ENCODE measurements at places on chromosomes 13 and 19. TPM values are rescaled to one million over a fixed set of nuclear protein-coding genes. Genes with fewer than 3 reads are reported as not detected.
A peak's percentile ranks its signal among the peaks of the same experiment; 100 is the strongest.

Gene ZNF442
- 0.36 TPM for polyA plus RNA-seq

Gene LRRC8E
- 8.6 TPM for polyA plus RNA-seq

Gene EHD2
- 132 TPM for polyA plus RNA-seq

DNA sequence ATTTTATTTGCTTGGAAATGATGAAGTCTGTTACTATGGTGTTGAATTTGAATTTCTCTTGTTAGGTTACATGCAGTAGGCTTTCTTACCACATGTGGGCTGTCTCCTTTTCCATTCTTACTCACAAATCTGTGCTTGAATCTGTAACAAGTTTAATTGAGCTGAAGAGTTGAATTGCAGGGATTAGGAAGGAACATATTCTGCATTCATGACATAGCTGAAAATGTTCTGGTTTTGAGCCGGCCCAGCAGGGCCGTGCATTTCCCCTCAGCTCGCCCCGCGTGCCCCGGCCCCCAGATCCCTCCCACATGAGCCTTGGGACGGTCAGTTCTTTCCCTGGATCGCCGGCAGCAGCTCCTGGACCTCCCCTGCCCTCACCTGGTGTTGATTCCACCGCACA lies 28.1 kb downstream of the TFDP1 start:
- DNase-seq = no peak

- no peak for DNase-seq
Measured at GRCh38 chr19:58406818-58407657, 1.4 kb upstream of the ZNF584 start.

DNA sequence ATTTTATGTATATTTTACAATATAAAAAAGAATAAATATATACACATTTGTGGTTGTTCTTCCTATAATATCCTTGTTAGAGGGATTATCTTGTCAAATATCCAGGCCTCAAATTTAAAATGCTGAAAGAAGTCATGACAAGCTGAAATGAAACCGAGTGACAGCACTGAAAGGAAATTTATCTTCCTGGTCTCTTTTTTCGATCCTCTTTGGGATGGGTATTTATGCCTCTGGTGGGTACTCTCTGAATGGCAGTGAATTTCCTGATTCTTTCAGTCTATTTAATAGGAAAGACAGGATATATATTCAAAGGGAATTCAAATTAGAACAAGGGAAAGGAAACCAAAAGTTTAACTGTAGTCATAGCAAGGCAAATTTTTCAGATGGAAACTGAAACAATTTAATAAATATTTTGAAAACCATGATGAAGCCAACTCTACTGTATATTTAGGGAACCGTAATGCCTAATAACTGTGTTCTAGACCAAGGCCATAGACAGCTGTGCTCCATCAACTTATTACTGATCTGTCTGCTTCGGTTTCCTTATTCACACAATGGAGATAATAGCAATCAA lies 97.9 kb downstream of the DLEU7 start:
- no peak for DNase-seq

DNA sequence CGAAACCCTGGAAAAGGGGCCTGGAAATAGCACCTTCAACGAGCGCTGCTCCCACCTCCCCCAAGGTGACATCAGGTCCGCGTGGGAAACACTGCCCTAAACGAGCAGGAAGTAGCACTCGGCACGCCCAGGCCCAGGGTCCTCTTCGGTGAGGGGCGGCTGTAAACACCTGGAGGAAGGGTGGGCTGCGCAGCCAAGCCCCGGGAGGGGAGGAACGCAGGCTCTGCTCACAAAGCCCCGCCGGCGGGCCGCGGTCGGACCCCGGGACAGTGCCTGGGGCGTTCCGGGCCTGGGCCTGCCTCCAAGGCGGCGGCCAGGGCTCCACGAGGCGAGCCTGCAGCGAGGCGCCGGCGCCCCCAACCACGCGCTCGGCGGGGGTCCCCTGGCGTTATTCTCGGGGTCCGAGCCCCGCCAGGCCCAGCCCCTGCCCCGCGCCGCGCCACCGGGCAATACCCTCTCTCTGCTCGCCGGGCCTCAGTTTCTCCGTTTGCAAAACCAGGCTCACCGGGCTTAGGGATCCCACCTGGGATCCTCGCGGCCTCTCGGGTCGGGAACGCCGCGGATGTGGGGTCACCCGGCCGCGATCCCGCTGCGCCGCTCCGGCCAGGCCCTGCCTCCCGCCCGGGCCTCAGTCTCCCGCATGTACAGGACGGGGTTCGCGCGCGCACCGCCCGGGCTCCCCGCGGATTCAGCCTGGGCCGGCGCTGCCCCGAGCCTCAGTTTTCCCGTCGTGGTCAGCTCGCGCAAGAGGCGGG lies 630 bp downstream of the RNF126 start:
- DNase-seq = no peak

- DNase-seq = no peak
Measured at GRCh38 chr19:447816-448560, 12.8 kb downstream of the SHC2 start.

GRCh38 chr19:57566396-57567265 lies 7.0 kb upstream of the ZNF550 start:
- no peak for DNase-seq

- DNase-seq = no peak
Measured at GRCh38 chr13:64164435-64164834, 2748.8 kb upstream of the PCDH20 start.

DNA sequence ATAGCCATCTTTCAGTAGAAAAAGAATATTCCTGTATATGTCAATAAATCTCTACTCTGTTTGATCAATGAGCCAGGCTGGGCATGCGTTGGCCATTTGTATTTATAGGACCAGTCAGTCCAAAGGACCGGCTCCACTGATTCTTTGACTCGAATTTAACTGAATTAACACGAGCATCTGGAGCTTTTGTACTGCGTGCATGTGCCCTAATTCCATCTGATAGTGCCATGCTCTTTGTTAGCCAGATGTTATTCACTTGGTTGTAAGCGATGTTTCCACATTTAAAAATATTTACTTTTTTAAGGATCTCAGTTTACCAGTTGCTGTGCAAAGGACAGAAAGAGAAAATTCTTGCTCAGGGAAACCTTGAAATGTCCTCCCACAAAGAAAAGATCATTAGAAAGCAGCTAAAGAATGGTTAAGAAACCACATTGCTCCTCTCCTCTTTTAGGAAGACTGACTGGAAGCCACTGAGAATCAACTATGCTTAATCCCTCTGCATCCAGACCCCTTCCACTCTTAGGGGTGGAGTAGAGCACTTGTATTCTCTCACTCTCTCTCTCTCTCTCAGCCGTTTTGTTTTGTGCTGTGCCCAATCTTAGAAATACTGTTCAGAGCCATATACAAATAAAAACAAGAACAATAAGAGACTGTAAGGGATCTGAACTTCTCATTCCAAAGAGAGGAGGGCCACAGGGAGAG lies 165.8 kb downstream of the DCLK1 start:
- DNase-seq = no peak

Gene NR2F6
- polyA plus RNA-seq = 26.1 TPM

Gene KLC3
- polyA plus RNA-seq = not detected

DNA sequence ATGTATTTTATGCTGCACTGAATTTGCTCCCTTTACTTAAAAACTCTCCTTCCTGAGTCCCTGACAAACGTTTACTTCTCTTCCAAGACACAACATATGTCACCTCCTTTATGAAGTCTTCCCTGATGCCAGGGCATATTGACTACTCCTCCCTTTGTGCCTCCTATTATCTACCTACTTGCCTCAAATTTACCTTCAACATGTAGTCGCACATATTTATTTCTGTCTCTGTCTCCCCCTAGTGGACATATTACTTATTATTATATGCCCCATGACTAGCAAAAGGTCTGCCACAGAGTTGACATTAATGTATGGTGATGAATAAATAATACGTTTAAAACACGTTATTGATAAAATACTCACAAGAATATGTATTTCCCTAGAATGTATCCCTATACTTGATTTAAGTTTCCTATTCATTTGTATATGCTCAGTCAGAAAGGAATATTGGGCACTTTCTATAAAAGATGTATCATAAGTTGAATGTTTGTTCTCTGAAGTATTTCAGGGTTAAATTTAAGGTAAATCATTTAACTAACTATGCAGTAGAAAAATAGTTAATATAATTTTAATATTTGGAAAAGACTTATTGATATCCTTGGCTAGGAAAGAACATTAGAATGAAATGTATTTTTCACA lies 250.3 kb upstream of the ATXN8OS start:
- no peak for DNase-seq

- DNase-seq = no peak
Measured at GRCh38 chr13:52006523-52007245, 4.6 kb downstream of the ATP7B start.

- DNase-seq = peak; percentile 61
Measured at GRCh38 chr13:49927755-49928154, 8.4 kb downstream of the SPRYD7 start.

DNA sequence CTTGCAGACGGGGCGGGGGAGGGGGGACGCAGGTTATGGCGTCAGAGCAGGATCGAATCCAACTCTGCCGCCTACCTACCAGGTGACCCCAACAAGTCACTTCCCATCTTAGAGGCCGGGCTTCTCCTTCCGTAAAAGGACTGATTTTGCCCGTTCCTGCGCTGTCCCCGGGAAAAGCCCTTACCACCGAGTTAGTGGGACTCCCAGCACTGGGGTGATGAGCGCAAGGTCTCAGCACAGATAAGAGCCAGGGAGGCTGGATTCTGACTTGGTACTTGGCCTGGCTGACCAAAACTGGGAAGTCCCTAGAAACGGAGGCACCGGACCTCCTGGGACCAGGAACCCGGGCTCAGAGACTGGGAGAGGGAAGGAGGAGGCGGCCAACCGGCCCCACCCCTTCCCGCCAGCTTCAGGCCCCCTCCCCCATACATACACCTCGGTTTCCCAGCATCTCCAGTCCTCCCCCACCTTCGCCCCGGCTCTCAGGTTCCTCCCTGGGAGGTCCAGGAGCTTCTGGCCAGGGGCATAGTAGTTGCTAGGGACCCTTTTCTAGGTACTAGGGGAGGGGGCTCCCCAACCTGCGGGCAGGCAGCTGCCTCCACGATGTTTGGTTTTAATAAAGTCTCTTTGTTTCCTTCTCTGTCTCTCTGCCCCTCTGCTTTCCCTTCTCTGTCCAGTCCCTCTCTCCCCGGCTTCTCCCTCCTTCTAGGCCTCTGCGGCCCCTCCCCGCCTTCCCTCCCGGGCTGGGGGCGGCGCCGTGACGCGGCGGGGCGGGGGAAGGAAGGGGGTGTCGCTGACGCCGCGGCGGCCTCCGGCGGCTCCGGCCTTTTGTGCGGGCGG lies at the start of gene GRAMD1A:
TSS of gene GRAMD1A (plus strand) at position 826 of the 840 bp plus-strand sequence. CDS start 156 bp downstream, outside the sequence.
- peak; percentile 38 for DNase-seq

DNA sequence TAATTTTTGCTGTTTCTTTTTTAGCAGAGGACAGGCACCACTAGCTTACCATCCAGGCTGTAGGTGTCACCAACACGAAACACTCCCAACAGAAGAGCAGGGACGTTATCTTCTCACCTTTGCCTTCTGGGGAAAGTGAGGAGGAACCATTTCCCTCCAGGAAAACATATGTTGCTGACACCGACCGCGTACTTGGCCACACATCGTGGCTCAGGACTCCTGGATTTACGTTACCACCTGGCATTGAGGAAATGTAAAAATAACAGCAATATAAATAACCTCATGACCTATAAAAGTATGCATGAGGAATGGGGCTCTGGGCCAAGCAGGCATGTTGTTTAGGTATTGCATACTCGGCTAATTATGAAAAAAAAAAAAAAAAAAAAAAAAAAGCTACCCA lies 525.1 kb downstream of the MYO16 start:
- DNase-seq = no peak

GRCh38 chr13:34886987-34887386 lies 55.1 kb upstream of the NBEA start:
- DNase-seq = no peak

- peak; percentile 93 for DNase-seq
Measured at GRCh38 chr19:611481-611868, 21.8 kb downstream of the HCN2 start.

DNA sequence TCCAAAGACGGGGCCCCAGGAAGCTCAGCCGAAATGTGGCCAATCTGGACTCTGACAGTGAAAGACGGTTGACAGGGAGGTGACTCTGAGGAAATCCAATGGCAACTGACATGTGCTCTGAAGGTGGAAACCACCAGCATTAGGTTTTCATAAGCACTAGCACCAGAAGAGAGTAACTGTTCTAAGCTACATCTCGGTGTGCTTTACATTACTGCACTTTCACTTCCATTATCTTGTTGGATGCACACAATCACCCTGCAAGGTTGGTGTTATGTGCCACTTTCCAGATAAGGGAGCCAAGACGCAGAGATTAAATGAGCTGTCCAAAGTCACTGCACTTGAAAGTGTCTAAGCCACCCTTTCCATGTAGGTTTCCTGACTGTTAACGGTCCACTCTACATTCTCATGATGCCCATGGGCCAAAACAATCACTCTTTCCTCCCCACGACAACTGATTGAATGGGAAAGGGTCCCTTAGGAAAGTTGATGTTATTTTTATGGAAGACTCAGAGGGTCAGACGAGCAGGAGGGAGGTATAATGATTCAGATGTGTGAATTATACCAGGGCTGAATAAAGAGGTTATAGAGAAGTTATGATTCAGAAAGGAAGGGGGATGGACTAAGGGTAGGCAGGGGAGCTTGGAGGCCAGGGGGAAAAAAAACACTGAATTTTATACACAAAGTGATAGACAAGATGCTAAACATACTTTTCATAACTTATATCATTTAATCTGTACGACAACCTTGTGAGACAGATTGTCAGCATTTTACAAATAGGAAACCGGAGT lies 52.8 kb downstream of the RUBCNL start:
- DNase-seq = no peak

DNA sequence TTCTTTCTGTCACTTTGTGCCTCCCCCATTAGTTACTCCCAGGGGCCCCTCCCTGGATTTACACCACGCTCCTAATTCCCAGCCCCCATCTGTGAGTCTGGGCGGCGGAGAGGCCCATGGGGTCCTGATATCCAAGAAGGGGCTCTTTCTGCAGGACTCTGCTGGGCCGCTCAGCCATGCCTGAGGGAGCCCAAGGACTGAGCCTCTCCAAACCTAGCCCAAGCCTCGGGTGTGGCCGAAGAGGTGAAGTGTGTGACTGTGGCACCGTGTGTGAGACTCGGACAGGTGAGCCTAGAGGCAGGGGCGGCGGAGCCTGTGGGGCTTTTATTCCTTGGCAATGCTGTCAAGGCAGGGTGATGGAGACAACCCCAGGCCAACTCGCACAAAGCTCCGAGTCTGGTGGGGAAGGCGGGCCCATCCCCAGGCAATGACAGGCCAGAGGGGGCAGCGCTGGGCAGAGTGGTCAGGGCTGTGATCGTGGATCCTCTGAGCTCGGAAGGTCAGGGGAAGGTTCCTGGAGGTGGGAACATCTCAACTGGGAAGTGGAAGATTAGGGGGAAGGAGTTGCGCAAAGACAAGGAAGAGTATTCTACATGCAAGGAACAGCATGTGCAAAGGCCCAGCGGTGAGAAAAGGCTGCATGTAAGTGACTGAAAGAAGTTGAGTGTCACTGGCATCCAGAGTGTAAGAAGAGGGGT lies 1.6 kb downstream of the PLEKHG2 start:
- no peak for DNase-seq

Gene CYP2A13
- not detected for polyA plus RNA-seq

Gene ZNF763
- 1.6 TPM for polyA plus RNA-seq

DNA sequence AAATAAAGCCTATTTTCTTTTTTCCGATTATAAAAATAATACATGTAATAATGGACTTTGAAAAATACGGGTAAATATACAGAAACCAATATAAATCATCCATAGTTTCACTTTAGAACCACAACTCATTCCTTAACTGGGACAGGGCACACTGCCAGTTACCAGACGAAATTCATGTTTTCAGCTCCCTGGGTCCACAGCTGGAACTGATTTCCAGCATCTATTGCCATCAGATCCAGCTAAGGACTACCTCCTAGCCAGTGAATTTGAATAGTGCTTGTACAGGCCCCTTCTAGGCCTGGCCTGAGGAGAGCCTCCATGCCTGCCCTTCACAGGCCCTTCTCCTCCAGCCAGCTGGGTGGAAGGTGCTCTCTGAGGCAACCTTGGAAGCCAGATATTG lies 30.0 kb upstream of the ATP12A start:
- DNase-seq = peak; percentile 23

GRCh38 chr13:100399455-100399854 lies 189.1 kb downstream of the GGACT start:
- DNase-seq = no peak
